ENCODE measurements at places on chromosomes 2 and 18. TPM values are rescaled to one million over a fixed set of nuclear protein-coding genes. Genes with fewer than 3 reads are reported as not detected.

- no peak for DNase-seq
These were observed 51.1 kb downstream of the POLR1A start for GRCh38 chr2:86054535-86055082.

DNA sequence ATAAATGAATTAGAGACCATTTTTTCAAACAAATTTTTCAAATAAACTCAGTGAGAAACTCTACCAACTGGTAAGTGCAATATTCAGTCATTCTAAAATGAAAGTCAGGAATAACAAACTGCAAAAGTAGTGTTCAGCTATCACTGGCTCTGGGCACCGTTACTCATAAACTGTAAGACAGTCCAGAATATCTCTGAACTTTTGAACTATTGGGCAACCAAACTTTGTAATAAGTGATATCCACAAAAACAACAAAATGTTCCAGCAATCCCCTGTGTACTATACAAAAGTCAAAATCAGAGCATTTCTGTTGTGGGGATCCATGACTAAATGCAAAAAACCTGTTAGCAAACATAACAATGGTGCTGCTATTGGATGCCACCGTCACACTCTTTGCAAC, 56.3 kb downstream of the SLC25A12 start:
- no peak for DNase-seq

DNA sequence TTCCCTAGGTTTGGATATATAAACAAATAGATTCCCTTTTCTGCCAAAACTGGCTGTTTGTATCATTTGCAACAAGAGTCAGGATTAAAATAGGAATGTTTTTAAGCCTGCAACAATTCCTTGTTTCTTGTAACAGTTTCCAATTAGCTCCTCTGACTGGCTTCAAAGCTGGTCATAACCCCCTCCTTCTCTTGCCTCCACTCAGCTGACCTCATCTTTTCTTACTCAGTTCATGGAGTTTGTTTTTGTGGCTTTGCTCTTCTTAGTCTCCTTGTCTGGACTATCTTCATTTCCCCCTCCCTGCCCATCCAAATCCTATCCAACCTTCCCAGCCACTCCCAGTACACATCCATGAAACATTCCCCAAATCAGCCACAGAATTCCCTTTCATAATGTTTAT, 14.3 kb upstream of the RAPH1 start:
- DNase-seq: no peak

DNA sequence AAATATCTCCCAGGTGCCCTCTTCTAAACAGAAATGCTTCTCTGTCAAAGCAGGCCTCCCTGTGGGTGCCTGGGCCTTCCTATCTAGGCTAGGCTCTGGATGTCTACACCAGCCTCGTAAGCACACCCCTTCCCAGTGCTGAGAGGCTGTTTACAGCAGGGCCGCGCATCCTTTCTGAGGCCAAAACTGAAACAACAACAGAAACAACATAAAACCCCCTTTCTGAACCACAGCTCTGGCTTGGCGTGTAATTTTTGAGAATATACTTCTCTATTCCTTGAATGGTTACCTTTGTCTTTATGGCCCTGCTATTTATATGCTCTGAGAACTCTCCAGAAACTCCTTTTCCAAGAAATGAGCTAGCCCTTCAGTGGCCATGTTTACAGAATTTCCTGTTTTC, 118.4 kb downstream of the BCL2L11 start:
- no peak for DNase-seq

GRCh38 chr2:228699400-228699799, 517.9 kb upstream of the SPHKAP start:
- DNase-seq: no peak

DNA sequence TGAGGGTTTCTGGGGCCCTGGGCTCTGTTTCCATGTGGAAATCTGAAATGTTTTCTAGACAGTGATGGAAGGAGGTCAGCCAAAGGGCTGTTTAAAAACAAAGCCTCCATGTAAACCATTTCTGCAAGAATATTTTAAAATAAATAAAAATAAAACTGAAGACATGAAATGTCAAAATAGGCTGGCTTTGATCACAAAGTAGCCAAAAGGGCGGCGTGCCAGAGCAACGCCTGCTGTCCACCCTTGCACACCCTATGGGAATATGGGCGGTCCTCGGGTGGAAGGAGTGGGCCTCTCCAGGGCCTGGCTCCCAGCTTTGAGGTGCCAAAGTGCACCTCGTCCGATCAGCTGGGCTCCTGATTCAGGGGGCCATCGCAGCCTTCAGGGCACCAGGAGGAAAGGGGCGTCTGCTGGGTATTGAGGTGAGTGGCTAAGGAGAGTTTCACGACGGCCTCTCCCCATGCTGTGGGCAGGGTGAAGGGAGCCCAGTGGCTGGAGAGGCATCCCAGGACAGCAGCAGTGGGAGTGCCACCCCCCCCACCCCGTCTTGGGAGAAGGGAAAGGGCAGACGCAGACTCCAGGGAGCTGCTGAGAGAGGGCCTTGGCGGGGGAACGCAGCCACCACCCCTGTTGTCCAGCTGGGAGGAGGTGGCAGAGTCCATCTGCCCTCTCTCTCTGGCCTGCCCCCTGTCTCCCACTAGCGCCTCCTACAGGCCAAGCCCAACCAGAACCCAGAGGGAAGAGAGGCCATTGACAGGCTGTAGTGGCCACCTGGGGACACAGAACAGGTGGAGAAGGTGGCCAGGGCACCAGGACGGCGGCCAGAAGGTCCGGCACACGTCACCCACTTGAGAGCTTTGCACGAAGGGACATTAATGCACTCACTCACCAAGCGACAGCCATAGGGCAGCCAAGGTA, 5.7 kb upstream of the ERFE start:
- DNase-seq: no peak

GRCh38 chr2:105544591-105545377, 145.9 kb upstream of the FHL2 start:
- no peak for DNase-seq

DNA sequence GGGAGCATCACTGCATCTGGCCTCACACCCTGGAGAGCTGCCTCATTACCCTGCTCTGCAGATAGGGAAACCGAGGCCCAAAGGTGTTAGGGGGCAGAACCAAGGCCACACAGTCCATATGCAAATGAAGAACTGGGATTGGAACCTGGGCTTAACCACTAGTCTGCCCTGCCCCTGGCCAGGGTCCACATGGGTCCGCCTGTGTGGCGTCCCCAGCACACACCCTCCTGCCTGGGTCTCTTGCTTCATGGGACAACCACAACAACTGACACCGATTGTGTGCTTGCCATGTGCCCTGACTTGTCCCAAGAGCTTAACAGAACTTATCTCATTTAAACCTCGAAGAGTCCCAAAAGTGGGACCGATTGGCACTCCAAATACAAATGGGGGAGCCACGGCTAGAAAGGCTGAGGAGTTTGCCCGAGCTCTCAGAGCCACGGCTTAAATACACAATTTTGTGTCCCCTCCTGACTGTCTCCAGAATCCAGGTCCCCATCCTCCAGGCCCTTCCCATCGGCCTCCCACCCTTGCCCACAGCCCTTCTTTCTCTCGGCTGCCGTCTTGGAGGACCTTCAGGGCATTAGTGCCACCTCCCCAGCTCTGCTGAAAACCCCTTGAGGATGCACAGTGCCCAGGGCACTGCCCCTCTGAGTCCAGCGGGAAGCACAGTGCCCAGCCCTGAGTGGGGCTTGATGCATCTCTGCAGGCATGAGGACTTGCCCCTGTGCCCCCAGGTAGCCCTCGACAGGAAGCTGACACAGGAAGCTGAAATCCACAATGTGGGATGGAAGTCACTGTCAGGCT, 5.8 kb upstream of the DUSP2 start:
- no peak for DNase-seq

BIRC6 gene
- 28.1 TPM for polyA plus RNA-seq

INPP5D gene
- 2.2 TPM for polyA plus RNA-seq

DPP10 gene
- polyA plus RNA-seq: not detected
